ENCODE measurements at places on chromosomes 13 and 19.
A peak's percentile ranks its signal among the peaks of the same experiment; 100 is the strongest.

- DNase-seq: no peak
Measured at GRCh38 chr19:14006766-14007562, 844 bp upstream of the RFX1 start.

- DNase-seq: no peak
Measured at GRCh38 chr19:30862876-30863275, 486.4 kb downstream of the TSHZ3 start.

DNA sequence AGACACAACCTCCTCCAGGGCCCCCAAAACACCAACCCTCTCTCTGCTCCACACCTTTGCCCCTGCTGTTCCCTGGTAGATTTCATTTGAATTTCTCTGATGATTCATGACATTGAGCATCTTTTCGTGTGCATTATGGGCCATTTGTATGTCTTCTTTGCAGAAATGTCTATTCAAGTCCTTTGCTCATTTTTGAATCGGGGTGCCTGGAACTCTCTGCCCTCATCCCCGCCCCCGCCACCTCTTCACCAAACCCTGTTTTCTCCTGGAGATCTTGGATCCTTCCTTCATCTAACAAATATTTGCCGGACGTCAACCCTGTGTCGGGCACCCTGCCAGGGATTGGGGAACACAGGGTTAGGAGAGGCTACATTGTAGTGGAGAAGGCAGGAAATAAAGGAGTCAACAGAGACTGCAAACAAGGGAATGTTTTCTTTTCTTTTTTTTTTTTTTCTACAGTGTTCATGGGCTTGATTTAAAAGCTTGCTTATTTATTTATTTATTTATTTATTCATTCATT, 25.5 kb upstream of the SLC1A5 start:
- DNase-seq: no peak

DNA sequence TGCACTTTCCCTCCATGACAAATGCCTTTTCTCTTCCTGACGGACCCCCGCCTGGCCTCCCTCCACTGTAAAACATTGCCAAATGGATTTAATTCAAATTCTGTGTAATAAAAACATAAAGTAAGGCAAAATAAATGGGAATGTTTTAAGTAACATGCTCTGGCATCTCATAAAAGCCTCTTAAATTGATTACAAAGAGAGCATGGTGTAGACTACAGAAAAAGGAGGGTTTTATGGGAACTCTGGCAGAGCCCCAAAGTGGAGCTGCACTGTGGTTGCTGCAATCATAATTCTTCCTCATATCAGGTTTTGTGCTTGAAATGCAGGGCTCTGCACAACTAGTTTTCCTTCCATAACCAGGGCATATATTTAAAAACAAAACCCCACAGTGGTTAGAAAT, 44.3 kb upstream of the SIAH3 start:
- DNase-seq: no peak

GRCh38 chr13:111872475-111873150, 194.3 kb upstream of the SOX1 start:
- DNase-seq: no peak

DNA sequence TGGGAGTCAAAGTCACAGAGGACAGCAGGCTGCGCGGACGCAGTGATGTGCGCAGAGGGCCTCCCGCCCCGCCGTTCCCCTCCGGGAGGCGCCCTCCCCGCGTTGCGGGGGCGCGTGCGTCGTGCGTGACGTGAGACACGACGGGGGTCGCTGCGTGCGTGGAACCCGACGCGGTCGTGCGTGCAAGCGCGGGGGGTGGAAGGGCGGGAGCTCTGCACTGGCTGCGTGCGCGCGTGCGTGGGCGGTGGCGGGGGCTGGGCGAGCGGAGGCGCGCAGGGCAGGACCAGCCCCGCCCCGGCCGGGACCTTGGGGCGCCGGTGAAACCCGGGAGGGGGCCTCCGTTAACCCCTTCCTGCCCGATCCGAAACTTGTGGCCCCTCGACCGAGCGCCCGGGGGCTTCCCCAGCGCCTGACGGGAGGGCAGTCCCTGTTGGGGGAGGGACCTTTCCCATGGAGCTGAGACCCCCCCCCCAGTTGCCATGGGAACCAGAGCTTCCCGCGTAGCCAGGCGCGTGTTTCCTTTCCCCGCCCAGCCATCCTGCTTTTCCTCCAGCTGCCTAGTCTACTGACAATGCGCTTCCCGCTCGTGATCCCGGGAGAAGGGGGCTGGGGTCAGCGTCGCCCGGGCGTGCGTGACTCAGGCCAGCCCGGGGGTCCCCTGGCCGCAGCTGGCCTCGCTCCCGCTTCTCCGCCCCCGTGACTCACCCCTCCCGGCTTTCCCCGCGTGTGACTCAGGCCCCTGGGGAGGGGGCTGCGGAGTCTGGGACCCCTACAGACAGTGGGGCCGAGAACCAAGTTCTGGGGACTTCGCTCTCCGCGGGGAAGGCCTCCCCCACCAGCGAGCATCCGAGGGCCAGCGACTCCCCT, 7.3 kb upstream of the HOOK2 start:
- DNase-seq: peak; percentile 90

- DNase-seq: no peak
Measured at GRCh38 chr19:9487016-9487415, 11.4 kb downstream of the ZNF560 start.

DNA sequence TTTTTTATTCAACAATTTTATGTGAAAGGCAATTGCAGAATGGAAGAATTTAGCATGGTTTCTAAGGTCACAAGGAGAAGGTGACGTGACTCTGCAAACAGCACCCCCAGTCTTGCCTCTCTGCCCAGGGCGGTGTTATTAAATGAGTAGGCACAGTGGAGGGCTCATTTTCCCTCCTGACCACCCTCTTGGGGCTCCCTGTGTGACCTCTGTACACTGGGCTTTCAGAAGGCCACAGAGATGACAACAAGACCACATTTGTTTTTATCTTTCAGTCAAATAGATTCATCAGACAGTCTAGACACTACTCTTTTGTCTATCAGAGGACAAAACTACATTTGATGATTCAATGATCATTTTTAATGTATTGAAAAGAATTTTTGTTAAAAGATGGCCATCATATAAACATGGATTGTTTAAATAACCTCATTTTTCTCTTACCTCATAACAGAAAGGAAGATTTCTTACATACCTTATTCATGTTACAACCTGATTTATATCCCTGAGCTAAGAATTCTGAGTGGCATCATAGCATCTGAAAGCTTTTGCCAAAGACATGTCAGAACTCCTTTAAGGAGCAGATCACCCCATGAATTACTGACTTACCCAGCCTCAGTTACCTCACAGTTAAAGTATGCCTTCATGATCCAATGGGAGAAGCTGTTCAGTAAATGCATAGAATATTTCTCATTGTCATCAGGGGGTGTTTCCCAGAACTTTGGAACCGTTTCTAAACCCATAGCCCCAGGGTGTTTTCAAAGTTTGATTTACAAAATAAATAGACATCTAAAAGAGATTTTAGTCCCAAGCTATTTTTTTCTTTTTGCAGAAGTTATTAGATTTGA, 184.0 kb upstream of the RFC3 start:
- DNase-seq: no peak

DNA sequence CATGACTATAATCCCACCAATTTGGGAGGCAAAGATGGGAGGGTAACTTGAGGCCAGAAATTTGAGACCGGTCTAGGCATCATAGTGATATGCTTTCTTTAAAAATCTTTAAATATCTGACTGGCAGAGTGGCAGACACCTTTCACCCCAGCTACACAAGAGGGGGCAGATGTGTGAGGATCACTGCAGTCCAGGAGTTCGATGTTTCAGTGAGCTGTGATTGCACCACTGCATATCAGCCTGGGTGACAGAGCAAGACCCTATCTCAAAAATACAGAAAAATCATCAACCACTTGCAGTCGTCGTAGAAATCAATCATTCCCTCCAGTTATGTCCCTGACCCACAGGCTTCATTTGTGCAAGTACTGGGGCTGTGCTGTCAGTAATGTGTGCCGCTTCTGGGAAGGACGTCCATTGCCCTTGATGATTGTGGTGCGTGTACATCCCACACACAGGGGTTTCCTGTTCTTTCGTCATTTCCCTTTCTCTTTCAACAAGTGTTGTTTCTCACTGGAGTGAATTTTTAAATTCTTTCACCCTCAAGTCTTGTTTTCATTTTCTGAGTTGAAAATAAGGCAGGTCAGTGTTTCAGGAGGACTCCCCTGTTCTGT, 1.4 kb downstream of the LGALS14 start:
- DNase-seq: peak; percentile 35

DNA sequence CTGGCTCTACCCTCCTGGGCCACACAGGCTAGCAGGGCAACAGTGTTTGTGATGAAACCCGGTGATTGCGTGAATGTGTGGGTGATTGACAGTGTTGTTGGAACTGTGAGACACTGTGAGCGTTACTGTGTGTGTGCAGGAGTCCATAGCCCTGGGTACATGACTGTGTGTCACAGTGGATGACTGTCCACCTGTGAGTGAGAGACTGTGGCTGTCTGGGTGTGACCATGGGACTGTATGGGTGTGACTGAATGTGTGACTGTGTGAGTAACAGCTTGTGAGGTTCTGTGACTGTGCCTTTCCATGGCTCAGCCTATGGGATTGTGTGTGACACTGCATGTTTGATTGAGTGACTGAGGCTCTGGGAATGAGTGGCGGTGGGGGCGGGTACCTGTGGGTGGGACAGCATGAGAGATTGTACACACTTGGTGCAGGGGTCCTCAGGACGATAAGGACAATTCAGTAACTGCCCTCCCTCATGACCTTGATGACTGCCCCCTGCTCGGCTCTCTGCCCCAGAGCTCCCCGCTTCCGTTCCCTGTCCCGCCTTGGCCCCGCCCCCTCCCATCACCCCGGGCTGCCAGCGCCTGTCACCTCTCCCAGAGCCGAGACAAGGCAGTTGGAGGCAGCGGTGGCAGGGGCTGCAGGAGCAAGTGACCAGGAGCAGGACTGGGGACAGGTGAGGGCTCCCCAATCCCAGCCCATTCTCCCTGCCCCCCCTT, at the start of gene GIPR:
Gene GIPR (plus strand): TSS at position 602 of the 722 bp plus-strand sequence. CDS start 1,300 bp downstream, outside the sequence.
- DNase-seq: peak; percentile 77

- no peak for DNase-seq
Measured at GRCh38 chr13:105219651-105220050, 1315.8 kb downstream of the EFNB2 start.

DNA sequence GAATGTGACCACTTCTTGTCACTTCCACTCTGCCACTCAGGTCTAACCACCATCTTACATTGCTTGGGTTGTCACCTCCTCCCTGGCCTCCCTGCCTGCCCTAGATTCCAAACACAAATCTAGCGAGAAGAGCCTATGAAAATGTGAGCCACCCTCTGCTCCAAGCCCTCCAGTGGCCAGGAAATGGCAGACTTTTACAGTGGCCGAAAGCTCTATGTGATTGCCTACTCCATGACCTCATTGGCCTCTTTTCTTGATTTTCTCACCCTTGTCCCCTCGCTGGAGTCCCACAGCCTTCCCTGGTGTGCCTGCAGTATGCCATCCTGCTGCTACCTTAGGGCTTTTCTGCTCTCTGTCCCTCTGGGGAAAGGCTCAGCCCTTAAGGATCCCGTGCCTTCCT, 84.2 kb downstream of the LRCH1 start:
- DNase-seq: no peak

GRCh38 chr19:13842291-13843103, 34.4 kb upstream of the NANOS3 start:
- DNase-seq: peak; percentile 70

Measured in T-helper 2 cell treated with Interferon-gamma antibody and Interleukin-4, amounts not matched to agents 5 μg/mL and 100 μg/mL, for 36 hours (primary cell).